Heart left ventricle (tissue), 16 donors: ENCODE measurements at places on chromosomes 6 and 20. TPM values are rescaled to one million over a fixed set of nuclear protein-coding genes. Genes with fewer than 3 reads are reported as not detected.

TMEM242 gene
- 5.9 TPM for total RNA-seq

PAX1 gene
- not detected for total RNA-seq

TMEM151B gene
- 0.62 TPM for total RNA-seq

TRIM27 gene
- 22.2 TPM for total RNA-seq

GRM1 gene
- 6.9 TPM for total RNA-seq

EPPIN gene
- total RNA-seq, result not detected

TDRD6 gene
- 0.66 TPM for total RNA-seq

C6orf52 gene
- total RNA-seq, result not detected

MPC1 gene
- 680 TPM for total RNA-seq

BEND6 gene
- 0.25 TPM for total RNA-seq

DXO gene
- 16.6 TPM for total RNA-seq

PHACTR1 gene
- total RNA-seq, result 88.2 TPM

TRIM40 gene
- not detected for total RNA-seq

- DNase-seq, result no peak
Observed at GRCh38 chr20:46767127-46767761, 57.8 kb downstream of the SLC2A10 start.

- no peak for DNase-seq
Observed at GRCh38 chr6:150722614-150723344, 123.1 kb downstream of the PLEKHG1 start.

DNA sequence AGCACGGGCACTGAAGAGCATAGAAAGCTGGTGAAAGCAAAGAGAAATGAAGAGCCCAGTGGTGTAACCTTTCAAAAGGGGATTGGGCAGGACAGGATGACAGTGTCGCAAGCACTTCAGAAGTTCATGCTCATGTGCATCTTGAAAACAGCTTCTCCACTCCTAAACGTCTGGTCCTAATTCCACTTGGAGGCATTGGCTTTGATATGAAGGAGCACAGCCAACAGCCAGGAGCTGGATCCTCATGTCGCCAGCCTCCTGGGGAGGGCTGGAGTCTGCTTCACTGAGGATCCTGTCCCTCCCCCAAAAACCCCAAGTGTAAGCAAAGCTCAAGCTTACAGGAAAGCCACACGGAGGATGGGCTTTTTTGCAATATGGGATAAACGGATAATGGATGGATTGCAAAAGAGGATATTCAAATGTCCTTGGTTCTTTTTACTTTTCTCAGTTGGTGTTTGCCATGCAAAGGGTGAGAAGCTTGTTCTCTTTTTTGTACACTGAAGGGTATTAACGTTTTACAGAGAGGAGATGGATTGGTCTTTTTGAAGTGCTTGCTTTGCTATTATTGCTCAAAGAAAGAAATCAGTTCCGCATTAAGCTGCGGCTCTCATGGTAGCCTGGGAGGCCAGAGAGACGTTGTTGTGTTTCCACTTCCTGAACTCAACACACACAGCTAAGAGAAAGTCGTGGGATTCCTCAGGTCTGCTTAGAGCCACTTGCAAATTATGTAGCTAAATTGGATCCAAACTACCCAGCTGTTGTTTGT lies 92.2 kb downstream of the SIM1 start:
- DNase-seq, result no peak

GRCh38 chr6:1667012-1667804 lies 57.5 kb downstream of the FOXC1 start:
- DNase-seq, result no peak

DNA sequence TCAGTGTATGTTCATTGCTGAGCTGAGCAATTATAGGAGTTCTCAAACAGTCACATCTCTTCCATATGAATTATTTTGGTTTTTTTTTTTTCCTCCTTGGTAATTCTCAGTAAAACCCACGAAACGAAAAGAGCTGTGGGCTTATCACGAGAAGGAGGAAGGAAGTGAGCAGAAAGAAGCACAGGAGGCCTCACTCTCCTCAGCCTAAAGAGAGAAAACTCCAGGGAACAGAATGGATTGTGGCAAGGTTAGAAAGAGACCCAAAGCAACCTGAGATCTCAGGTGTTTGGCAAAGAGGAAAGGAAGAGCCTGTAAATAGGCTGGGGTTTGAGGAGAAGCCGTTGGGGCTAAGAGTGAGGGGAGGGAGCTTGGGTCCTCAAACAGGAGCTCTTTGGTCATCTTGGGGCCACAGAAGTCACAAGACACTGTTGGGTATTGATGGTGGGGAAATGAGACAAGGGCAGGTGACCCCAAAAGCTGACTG lies 67.8 kb upstream of the CITED2 start:
- DNase-seq, result no peak

DNA sequence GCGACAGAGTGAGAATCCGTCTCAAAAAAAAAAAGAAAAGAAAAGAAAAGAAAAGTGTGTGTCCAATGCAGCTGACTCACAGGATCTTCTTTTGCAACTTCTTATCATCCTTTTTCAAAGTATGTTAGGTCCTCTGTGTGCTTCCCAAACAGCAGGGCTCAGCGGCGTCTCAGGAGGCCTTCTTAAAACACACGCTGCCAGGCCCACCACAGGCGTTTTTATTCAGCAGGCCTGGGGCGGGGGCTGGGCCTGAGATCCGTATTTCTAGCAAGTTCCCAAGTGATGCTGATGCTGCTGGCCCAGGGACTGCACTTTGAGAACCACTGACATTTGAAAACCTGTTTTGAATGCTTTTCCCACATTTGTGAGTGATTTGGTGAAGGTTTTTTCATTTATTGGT lies 57.1 kb downstream of the PSMG4 start:
- DNase-seq, result no peak

GRCh38 chr20:184288-184687 lies 5.2 kb downstream of the DEFB128 start:
- no peak for DNase-seq

DNA sequence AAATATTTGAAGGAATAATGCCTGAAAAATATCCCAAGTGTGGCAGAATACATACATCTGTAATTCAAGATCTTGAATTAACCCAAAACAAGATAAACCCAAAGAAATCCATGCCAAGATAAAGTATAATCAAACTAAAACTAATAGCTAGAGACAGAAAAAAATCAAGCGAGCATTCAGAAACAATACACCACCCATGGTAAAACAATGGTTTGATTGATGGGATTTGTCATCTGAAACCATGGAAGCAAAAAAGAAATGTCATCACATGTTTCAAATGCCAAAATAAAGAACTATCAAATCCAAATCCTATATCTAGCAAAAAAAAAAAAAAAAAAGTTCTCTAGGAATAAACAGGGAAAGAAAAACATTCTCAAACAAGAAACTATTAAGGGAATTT lies 5.1 kb upstream of the DEFB127 start:
- no peak for DNase-seq

GRCh38 chr20:43583133-43583864 lies 7.4 kb upstream of the IFT52 start:
- no peak for DNase-seq

GRCh38 chr6:26215585-26216358 lies 128.5 kb downstream of the HFE start:
- DNase-seq, result no peak

DNA sequence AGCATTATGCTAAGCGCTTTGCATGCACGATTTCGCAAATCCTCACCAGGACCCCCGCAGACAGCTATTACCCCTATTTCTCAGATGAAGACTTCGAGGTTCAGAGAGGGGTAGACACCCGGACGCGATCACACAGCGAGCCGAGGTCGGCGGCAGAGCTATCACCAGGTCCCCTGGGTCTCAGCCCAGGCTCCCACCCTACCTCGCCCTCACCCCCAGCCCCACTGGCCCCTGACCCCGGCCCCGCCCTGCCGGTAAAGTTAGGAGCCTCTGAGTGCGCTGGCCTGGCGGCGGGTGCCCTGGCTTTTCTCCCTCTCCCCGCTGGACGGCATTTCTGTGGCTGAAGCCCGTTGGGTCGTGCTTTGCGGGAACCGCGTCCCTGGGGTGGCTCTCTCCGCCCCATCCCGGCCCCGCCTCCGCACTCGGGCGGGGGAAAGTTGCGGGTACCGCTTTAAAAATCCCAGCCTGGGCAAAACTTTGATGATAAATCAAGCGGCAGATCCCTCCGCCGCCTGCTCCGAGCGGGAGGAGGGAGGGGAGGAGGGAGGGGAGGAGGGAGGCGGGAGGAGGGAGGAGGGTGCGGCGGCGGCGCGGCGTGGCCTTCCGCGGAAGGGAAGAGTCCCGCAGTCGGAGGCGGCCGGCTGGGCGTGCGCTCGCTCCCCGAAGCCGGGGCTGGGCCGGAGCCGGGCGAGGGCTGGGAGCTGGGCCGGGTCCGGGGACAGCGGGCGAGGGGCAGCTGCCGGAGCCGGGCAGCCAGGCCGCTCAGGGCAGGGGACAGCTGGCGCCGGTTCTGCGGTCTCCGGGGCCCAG lies at the start of gene VSTM2L:
Gene VSTM2L, plus strand, starts transcription at position 624 of the 810 bp plus-strand sequence. CDS start 224 bp downstream, outside the sequence.
- DNase-seq, result no peak

GRCh38 chr6:20112241-20112640 lies 100.0 kb downstream of the MBOAT1 start:
- no peak for DNase-seq

DNA sequence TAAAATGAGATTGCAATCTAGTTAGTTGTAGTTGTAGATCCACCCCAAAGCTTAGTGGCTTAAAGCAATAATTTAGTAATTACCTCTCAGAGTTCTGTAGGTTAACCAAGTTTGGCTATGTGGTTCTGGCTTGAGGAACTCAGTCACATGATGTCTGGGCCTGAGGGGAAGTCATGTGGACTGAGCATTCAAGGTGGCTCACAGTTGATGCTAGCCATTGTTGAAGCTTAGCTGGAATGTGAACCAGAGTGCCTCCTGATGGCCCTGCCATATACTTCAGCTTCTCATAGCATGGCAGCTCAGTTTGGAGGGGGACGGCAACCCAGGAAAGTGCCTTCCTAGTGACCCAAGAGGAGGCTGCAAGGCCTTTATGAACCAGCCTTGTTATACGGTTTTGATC lies 263.2 kb upstream of the RNF217 start:
- no peak for DNase-seq

DNA sequence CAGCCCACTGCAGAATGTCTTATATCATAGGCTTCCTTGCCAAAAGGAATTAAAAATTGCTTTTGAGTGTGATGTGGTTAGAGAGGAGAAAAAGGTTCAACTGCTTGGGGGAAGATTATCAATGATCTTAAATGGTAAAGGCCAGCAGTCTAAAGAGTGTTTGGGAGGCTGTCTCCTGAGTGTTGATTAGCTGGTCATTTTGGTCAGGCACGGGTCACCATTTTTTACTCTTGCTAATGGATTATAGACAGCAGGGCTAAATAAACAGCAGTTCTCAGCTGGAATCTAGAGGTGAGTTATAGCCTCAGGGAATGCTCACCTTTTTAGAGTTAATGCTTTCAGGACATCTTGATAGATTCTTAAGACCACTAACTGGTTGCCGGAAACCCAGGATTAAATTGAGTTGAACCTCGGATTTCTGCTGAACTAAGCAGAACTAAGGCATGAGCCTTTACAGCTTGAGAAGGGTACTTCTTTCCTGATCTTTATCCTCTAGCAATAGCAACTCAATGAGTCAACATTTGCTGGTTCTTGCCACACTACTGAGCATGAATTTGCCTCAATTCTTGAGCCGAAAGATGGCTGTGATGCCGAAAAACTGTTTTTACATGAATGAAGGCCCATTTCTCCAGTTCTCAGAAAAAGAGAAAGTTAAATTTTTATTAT lies 120.4 kb downstream of the LRRC1 start:
- DNase-seq, result no peak

DNA sequence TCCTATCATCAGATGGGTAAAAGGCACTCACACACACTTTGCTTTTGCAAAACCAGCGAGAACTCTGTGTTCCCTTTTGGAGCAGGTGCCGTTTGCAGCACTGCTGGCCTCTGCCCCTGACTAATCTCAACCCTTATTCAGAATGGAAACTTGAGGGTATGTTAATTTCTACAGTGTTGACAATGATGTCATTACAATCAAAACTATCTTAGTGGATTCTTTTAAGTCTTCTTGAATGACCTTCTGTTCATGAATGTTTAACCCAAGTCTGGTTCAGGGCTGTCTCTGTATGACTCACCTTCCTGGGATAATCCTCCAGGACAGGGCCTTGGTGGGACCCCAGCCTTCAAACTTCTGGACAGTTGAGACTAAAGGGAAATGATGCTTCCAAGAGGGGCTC lies 197.9 kb downstream of the CDH4 start:
- no peak for DNase-seq

GRCh38 chr6:143674483-143675381 lies 3.0 kb upstream of the PHACTR2 start:
- DNase-seq, result no peak

DNA sequence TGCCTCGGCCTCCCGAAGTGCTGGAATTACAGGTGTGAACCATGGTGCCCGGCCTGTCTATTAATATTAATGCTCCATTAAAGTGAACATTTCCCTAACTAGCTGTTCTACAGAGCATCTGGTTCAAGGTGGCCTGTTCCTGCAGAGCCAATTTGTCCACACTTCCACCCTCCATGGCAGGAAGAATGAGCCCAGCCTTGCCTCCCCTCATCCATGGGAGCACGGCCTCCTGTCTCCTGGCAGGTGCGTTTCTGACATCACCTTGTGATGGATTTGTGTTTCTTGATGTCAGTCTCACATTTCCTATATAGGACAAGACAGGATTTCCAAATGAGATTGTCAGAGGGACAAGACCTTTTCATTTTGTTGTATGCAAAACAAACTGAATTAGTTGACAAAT lies 105.7 kb upstream of the FRMD1 start:
- DNase-seq, result no peak

GRCh38 chr6:96450082-96450769 lies 71.4 kb upstream of the UFL1 start:
- DNase-seq, result no peak

GRCh38 chr20:47231382-47232039 lies 125.0 kb downstream of the ZMYND8 start:
- DNase-seq, result no peak

DNA sequence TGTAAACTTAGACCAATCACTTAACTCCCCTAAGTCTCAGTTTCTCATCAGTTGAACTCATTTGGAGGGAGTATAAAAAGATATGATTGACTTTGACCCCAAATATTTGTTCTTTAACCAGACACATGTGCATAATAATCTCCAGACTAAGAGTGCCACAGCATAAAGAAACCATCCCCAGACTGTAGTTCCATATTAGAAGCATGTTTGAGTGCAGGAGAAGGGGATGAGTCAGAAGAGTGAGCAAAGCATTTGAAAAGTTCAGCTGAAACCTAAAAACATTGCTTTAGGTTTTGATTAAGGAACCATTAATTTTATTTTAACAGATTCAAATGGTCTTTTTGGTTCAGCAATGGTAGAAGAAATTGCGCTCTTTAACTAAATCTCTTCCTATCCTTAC lies 654.8 kb downstream of the UTRN start:
- DNase-seq, result no peak

GRCh38 chr6:140076105-140076504 lies 701.7 kb upstream of the CITED2 start:
- no peak for DNase-seq
